ENCODE measurements at places on chromosomes 16 and 17. TPM values are rescaled to one million over a fixed set of nuclear protein-coding genes. Genes with fewer than 3 reads are reported as not detected.

DNA sequence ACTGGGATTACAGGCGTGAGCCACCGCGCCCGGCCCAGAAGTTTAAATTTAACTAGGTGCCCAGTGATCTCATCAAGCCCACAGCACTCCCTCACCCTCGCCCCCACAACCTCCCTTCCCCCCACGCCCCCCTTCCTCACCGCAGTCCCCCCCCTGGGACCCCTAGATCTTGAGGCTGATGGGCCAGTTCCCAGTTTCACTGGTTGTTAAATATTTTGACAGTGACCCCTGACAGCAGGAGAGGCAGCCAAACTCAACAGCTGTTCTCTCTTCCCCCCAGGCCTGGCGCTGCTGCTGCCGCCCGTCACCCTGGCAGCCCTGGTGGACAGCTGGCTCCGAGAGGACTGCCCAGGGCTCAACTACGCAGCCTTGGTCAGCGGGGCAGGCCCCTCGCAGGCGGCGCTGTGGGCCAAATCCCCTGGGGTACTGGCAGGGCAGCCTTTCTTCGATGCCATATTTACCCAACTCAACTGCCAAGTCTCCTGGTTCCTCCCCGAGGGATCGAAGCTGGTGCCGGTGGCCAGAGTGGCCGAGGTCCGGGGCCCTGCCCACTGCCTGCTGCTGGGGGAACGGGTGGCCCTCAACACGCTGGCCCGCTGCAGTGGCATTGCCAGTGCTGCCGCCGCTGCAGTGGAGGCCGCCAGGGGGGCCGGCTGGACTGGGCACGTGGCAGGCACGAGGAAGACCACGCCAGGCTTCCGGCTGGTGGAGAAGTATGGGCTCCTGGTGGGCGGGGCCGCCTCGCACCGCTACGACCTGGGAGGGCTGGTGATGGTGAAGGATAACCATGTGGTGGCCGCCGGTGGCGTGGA lies 15.6 kb downstream of the QPRT start:
- no peak for DNase-seq
- no peak overlapping the region for H3K27ac ChIP-seq
- H3K4me1 ChIP-seq, result no peaks in the 10 kb centered on the region
- no peak overlapping the region for H3K4me3 ChIP-seq
- no peaks in the 10 kb centered on the region for H3K36me3 ChIP-seq

DNA sequence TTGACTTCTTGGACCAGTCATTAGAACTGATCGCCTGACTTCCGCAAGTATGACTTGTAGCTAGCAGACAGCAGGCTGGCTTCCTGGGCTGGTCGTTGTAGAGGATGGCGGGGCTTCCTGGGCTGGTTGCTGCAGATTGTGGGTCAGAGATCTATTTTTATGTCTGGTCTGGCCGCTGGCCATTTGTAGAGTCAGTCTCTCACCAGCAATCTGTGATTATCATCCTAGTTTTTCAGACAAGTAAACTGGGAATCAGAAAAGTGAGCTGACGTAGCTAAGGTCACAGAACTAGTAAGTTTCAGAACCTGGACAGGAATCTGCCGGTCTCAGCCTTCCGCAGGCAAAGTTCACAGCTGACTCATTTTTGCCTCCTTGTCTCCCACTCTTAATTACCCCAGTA lies 19.1 kb downstream of the GPR142 start:
- H3K27ac ChIP-seq, result no peak overlapping the region
- DNase-seq, result peak; percentile 47
- H3K4me3 ChIP-seq, result no peak overlapping the region
- H3K36me3 ChIP-seq, result no peaks in the 10 kb centered on the region

DNA sequence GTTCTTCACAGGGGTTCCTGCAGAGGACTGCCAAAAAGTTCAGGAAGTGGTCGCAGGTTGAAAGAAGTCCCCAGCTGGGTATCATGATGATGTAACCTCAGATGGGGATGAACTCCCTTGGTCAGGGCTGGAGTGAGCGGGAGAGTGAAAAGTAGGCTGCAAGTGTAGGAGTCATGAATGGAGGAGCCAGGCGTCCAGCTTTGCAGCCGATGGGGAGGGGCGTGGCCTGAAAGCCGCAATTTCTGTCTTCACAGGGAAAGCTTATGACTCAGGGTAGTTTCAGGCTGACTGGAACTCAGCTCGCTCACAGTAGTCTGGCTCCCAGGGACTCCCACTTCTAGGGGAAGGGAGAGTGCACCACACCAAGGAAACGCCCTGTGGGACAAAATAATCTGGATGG lies 70.0 kb upstream of the HS3ST3A1 start:
- no peaks in the 10 kb centered on the region for H3K36me3 ChIP-seq
- DNase-seq, result peak; percentile 40
- H3K4me1 ChIP-seq, result no peaks in the 10 kb centered on the region
- H3K4me3 ChIP-seq, result no peak overlapping the region
- no peaks in the 10 kb centered on the region for H3K27me3 ChIP-seq

Gene CHTF18
- total RNA-seq, result 13.1 TPM

- H3K36me3 ChIP-seq, result peaks cover 18% of the 10 kb centered on the region
- H3K4me3 ChIP-seq, result peak overlapping the region; percentile 90
- no peak overlapping the region for H3K27ac ChIP-seq
- H3K4me1 ChIP-seq, result peaks cover 18% of the 10 kb centered on the region
- DNase-seq, result peak; percentile 72
- H3K27me3 ChIP-seq, result no peaks in the 10 kb centered on the region
Measured at GRCh38 chr16:75621170-75621477, 2.0 kb downstream of the ADAT1 start.

GRCh38 chr17:78000341-78000740 lies 41.8 kb downstream of the TNRC6C start:
- DNase-seq, result peak; percentile 24
- H3K4me3 ChIP-seq, result no peak overlapping the region
- peaks cover 17% of the 10 kb centered on the region for H3K4me1 ChIP-seq
- H3K27me3 ChIP-seq, result no peaks in the 10 kb centered on the region

DNA sequence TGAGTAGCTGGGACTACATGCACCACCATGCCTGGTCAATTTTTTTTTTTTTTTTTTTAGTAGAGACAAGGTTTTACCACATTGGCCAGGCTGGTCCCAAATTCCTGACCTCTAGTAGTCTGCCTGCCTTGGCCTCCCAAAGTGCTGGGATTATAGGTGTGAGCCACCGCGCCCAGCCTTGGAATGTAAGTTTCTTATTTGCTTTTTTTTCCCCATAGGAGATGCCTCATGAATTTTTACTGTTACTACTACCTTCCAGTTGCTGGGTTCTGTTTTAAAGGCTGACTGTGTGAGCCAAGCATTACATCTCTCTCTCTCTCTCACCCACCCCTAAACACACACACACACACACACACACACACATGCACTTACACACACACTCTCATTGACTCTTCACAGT lies 112.6 kb downstream of the RGS9 start:
- no peak overlapping the region for H3K27ac ChIP-seq
- DNase-seq, result no peak
- no peaks in the 10 kb centered on the region for H3K4me1 ChIP-seq
- H3K36me3 ChIP-seq, result no peaks in the 10 kb centered on the region
- H3K4me3 ChIP-seq, result no peak overlapping the region
- H3K27me3 ChIP-seq, result 0 out of 2 replicates have a peak, but pooled peaks cover 9% of the 10 kb centered on the region

Gene OR1A1
- not detected for total RNA-seq

DNA sequence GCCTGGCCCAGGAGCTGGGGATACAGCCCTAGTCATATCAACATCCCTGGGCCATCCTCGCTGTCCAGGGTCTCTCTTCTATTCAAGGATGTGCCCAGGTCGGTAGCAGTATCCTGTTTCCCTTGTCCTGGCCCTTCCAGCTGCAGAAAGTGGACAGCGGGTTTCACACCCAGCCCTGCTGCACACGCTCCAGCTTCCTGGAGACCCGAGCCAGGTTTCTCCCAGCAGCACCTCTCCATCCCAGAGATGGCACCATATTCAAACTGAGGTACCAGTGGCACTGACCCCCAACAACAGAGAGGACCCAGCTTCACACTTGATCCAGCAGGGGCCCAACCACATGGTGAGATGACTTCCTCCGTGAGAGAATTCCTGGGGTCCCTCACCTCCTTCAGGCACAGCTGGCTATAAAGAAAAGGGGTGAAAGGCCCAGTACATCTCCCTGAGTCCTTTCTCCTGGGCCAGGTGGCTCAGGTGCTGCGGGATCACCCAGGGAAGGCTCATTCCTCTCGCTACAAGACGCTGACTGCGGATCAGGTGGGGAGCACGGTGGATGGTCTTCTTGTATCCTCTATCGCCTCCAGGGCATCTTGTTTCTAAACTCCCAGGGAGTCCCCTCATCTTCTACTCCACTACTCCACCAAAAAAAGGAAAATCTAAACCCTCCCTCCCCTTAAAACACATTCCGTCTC lies 1.4 kb downstream of the CUEDC1 start:
- H3K4me3 ChIP-seq, result peak overlapping the region; percentile 75
- peak overlapping the region; percentile 75 for H3K27ac ChIP-seq
- no peak for DNase-seq
- H3K4me1 ChIP-seq, result peaks cover 45% of the 10 kb centered on the region
- H3K36me3 ChIP-seq, result no peaks in the 10 kb centered on the region

- no peak for DNase-seq
- no peaks in the 10 kb centered on the region for H3K27me3 ChIP-seq
- no peaks in the 10 kb centered on the region for H3K36me3 ChIP-seq
Measured at GRCh38 chr17:9672266-9672665, 26.9 kb downstream of the USP43 start.

Gene SYCE1L
- not detected for total RNA-seq

Gene JPH3
- total RNA-seq, result not detected

DNA sequence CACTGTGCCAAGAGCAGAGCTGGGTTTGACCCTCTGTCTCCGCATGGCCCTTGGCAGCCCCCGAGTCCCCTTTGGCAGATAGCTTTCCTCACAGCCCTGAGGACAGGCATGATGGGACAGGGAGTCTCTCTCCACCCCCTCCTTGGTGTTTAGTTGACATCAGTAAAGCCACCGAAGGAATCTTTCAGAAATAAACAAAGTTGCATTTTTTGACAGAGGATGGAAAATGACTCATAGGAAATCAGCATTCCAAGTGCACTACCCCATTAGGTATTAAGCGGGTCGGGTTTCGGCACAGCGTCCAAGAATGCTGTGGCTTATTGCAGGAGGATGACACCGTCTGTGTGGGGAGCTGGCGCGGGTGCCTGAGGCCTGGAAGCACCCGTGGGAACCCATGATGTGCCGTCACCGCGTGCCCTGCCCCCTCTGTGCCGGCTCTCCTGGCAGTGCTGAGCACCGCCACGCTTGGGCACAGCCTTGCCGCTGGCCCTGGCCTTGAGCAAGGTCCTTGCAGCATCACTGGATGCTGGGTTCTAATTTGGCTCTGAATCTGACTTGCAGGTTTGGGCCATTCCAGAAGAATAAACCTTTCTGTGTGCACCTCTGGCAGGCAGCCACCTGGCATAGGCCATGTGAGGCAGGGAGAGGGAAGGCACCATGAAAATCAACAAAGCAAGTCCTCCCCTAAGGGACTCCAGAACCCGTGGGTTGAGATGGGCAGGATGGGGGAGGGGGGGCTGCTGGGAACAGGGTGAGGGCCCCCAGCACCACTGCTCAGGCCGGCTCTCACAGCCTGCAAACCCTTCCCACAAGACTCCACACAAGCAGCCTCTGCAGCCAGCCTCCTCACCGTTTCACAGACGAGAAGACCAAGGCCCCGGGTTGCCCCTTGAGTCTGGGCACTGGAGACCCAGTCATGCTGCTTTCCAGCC lies 50.5 kb upstream of the ZNF469 start:
- peak; percentile 100 for DNase-seq
- peak overlapping the region; percentile 99 for H3K27ac ChIP-seq
- H3K36me3 ChIP-seq, result no peaks in the 10 kb centered on the region
- 0 out of 2 replicates have a peak overlapping the region, but pooled peaks have one; percentile 10 for H3K4me3 ChIP-seq
- H3K27me3 ChIP-seq, result no peaks in the 10 kb centered on the region

GRCh38 chr17:47304186-47304585 lies 19.6 kb upstream of the EFCAB13 start:
- H3K36me3 ChIP-seq, result no peaks in the 10 kb centered on the region
- no peak overlapping the region for H3K27ac ChIP-seq
- no peak overlapping the region for H3K4me3 ChIP-seq
- no peaks in the 10 kb centered on the region for H3K27me3 ChIP-seq

Gene OR3A3
- total RNA-seq, result not detected

Gene SOST
- not detected for total RNA-seq

- peak overlapping the region; percentile 77 for H3K27ac ChIP-seq
- H3K27me3 ChIP-seq, result no peaks in the 10 kb centered on the region
- H3K4me3 ChIP-seq, result peak overlapping the region; percentile 66
- DNase-seq, result peak; percentile 94
- no peaks in the 10 kb centered on the region for H3K36me3 ChIP-seq
Measured at GRCh38 chr17:81097134-81097942, 62.4 kb downstream of the BAIAP2 start.

GRCh38 chr16:61616088-61616487 lies 420.1 kb downstream of the CDH8 start:
- H3K4me1 ChIP-seq, result no peaks in the 10 kb centered on the region
- no peaks in the 10 kb centered on the region for H3K27me3 ChIP-seq
- no peak overlapping the region for H3K4me3 ChIP-seq
- H3K27ac ChIP-seq, result no peak overlapping the region
- DNase-seq, result no peak

Gene JMJD6
- 19.0 TPM for total RNA-seq

GRCh38 chr17:40124279-40125141 lies 2.7 kb downstream of the MSL1 start:
- H3K27ac ChIP-seq, result peak overlapping the region; percentile 94
- no peaks in the 10 kb centered on the region for H3K27me3 ChIP-seq
- H3K4me1 ChIP-seq, result peaks cover 15% of the 10 kb centered on the region
- DNase-seq, result peak; percentile 46

GRCh38 chr17:18157354-18157985 lies 26.2 kb upstream of the ALKBH5 start:
- no peak overlapping the region for H3K27ac ChIP-seq
- no peaks in the 10 kb centered on the region for H3K27me3 ChIP-seq
- no peaks in the 10 kb centered on the region for H3K36me3 ChIP-seq
- H3K4me1 ChIP-seq, result peaks cover 18% of the 10 kb centered on the region
- no peak overlapping the region for H3K4me3 ChIP-seq
- no peak for DNase-seq

DNA sequence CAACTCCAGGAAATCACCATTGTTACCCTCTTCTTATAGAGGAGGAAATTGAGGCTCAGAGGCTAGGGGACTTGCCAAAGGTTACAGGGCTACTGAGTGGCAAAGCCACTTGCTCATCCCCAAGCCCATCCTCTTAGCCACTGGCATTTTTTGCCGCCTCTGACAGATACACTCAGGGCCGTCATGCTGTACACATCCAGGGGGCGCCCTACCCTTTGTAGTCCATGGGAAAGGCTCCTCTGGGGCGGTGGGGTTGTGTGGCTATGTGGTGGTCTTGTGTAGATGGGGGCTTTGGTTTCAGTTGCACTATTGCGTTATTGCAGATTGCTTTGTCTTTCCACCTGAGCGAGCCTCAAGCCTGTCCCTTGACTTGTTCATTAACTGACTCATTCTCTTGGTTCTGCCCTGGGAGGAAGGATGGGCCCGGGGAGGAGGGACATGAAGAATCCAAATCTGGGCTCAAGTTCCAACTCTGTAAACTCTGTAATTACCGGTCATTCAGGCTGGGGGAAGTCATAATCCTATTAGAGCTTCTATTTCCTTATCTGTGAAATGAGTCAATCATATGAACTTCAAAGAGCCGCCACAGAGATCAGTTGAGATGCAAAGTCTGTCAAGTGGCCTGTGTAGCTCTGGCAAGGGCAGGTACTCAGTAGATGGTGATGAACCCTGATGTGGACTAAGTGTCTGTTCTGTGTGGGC lies 2.8 kb downstream of the NOS2 start:
- H3K4me3 ChIP-seq, result no peak overlapping the region
- H3K4me1 ChIP-seq, result no peaks in the 10 kb centered on the region
- H3K27ac ChIP-seq, result no peak overlapping the region
- H3K27me3 ChIP-seq, result peaks cover 35% of the 10 kb centered on the region

Gene KCNH6
- total RNA-seq, result not detected

Gene POLR3E
- total RNA-seq, result 20.8 TPM

Measured in GM23248 (cell line).